ENCODE measurements at places on chromosomes 13 and 19. TPM values are rescaled to one million over a fixed set of nuclear protein-coding genes. Genes with fewer than 3 reads are reported as not detected.

PSG6 gene
- total RNA-seq = not detected

GRCh38 chr13:40402931-40403431 is 263.5 kb downstream of the FOXO1 start:
- no peak for DNase-seq

- no peak for DNase-seq
Observed at GRCh38 chr13:33080972-33081590, 64.9 kb downstream of the KL start.

DNA sequence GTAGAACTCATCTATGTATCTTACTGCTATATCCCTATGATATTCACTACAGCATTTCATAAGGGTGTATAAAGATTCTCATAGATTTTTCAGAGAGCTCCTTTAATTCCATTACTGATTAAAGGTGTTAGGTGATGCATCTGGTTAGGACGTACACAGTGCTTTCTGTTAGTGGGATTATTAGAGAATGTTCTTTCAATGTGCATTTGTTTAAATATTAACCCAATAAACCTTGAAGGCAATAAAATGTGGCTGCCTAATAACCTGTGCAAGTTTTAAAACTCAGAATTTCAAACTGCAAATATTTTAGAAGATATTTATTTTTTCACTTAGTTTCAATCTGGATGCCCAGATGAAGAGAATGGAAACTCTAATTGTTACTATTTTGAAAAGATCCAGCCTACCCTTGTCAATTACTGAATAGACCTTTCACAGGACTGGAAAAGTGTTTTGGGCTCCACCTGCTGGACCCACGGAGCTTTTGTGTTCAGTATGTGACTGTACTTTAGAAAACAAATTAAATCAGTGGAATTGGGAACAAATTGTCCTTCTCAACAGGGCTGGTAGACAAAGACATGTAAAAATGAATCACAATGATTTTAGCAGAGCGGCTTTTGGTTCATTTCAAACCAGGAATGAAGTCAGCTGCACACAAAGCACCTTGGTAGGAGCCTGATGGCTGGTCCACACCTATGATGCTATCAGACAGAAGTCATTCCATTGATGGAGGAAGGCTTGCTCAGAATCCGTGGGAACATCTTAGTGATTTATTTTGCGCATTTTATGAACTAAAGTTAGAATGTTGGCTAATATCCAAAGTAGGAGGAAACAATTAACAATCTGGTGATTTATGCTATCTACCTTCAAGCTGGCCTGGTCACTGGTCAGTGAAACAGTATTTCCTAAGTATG is 89.4 kb upstream of the RAP2A start:
- DNase-seq = peak; percentile 32

TSKS gene
- 0.15 TPM for total RNA-seq

CD37 gene
- total RNA-seq = 1,998 TPM

LMTK3 gene
- total RNA-seq = 1.9 TPM

LILRB1 gene
- 138 TPM for total RNA-seq

- no peak for DNase-seq
Observed at GRCh38 chr19:17467471-17468301, 2.6 kb upstream of the SLC27A1 start.

DNA sequence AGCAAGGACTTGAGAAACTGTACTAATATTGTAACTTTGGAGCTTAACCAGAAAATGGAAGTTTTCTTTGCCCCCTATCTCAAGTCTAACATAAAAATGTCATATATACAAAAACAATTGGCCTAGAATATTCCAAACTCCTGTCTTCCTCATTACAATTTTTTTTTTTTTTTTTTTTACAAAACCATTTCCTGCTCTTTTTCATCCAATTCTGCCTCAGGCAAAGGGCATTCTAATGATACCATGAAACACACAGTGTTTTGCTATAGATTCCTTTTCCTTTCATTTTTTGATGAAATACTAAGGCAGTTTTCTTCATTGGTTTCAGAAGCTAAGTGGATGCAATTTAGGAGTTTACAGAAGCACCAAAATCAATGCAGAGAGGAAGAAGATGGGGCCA is 119.7 kb downstream of the LHFPL6 start:
- no peak for DNase-seq

GRCh38 chr13:98485561-98485960 is 91.3 kb downstream of the STK24 start:
- no peak for DNase-seq

LILRB2 gene
- total RNA-seq = 9.2 TPM
